GM23248 (cell line): ENCODE measurements at places on chromosomes 7 and 10. TPM values are rescaled to one million over a fixed set of nuclear protein-coding genes. Genes with fewer than 3 reads are reported as not detected.

DNA sequence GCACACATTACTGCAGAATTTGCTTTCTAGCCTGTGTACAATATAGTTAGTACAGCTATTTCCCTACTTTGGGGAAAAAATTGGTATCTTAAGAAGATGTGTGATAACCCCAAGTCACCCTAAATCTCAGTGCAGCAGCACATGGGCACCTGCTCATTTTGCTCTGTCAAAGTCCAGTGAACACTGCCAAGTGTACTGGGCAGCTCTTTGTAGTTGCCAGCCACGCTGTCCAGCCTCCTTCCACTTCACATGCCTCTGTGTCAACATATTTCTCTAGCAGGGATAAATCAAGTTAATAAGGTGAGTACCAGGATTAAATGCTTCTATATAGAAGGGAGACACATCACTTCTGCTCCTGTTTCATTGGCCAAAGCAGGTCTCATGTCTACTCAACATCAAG, 87.1 kb upstream of the CDC14C start:
- no peak for DNase-seq
- H3K36me3 ChIP-seq, result no peaks in the 10 kb centered on the region
- no peak overlapping the region for H3K27ac ChIP-seq
- H3K4me3 ChIP-seq, result no peak overlapping the region

- H3K4me1 ChIP-seq, result peaks cover 21% of the 10 kb centered on the region
- no peaks in the 10 kb centered on the region for H3K27me3 ChIP-seq
- H3K4me3 ChIP-seq, result peak overlapping the region; percentile 91
- peak overlapping the region; percentile 68 for H3K27ac ChIP-seq
Observed at GRCh38 chr7:99618726-99619125, 2.0 kb downstream of the ZSCAN25 start.

DNA sequence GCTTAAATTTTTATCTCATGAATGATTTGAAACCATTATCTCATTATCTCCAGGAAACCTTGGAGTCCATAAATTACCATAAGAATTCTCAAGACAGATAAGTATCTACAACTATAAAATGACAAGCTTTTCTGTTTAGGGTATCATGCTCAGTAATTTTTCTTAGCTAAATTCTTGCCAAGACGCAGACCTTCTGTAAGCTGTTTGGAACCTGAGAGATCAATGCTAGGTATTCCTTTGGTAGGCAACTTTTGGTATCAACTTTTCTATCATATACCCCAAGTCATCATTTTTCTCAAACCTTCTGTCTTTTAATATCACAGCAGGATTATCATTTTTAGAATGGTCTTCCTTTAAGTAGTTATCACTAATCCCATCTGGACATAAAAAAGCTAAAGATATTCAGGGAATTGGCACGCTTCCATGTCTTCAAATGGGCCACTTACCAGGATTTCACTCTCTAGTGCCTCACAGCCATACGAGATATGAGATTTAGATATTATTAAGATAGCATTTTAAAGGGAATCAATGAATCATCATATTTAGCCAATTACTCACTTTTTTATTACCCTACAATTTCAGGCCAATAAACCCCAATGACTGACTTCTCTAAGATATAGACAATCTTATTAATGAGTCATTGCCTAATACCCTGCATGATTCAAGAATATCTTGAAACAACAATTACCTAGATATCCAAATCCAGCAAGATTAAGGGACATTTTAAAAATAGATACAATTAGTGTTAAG, 544.1 kb downstream of the HTR7 start:
- no peaks in the 10 kb centered on the region for H3K36me3 ChIP-seq
- no peak overlapping the region for H3K27ac ChIP-seq
- H3K4me3 ChIP-seq, result no peak overlapping the region
- DNase-seq, result no peak
- no peaks in the 10 kb centered on the region for H3K27me3 ChIP-seq
- H3K4me1 ChIP-seq, result no peaks in the 10 kb centered on the region

DNA sequence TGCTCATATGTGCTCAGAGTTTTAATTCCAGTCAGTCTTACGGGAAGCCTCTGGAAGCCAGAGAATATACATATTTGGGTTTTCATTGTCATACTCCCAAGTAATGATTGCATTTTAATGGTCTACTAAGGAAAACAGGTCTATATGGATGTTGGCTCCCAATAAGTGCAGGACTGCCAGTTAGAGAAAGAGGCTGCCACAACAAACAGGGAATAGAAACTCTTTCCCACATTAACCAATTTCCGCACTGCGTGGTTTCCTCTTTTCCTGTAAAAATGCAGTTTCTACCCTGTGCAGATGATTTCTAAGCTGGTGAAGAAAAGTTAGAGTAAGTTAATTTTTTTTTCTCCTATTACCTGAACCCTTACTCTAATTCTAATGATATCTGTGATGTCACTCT, 78.2 kb downstream of the CCSER2 start:
- no peak for DNase-seq
- H3K4me3 ChIP-seq, result no peak overlapping the region
- H3K27ac ChIP-seq, result no peak overlapping the region
- H3K4me1 ChIP-seq, result no peaks in the 10 kb centered on the region

Gene POT1
- polyA plus RNA-seq, result 12.5 and 14.7 TPM in 2 replicates

DNA sequence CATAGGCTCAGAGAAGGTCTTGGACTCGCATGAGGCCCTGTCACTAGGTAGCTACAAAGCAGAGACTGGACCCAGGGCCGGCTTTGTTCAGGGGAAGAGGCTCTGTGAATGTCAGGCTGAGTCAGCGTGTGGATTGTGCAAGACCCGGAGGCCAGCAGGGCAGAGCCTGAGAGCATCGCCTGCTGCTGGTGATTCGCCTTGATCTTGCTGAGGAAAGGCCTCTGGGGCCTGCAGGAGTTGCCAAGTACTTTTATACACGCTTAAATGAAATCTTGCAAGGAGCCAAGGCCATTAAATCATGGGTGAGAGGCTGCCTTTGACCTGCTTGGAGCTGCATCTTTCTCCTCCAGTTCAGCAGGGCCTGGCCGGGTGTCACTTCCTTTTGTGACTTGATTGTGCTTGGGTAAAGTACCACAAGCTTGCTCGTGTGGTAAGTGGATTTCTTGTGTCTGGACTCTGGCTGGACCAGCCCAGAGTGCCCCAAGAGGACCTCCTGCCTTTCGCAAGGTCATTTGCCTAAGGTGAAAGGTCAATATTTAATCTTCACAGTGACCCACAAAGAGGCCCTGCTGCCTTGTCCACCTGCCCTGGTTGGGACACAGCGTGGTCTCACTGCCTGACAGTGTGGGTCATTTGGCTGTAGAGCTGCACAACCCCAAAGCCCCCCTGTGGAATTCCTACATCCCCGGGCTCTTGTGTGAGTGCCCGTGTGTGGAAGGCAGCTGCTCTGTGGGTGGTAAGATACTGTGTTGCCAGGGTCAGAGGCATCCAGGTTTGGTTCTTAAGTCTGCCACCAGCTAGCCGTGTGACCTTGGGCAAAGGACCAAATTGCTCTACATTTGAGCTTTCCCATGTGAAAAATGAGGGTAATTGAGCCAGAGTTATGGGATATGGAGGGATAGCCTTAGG, 38.6 kb upstream of the SH2D4B start:
- peaks cover 37% of the 10 kb centered on the region for H3K4me1 ChIP-seq

Gene PITX3
- polyA plus RNA-seq, result not detected in 2 replicates

DNA sequence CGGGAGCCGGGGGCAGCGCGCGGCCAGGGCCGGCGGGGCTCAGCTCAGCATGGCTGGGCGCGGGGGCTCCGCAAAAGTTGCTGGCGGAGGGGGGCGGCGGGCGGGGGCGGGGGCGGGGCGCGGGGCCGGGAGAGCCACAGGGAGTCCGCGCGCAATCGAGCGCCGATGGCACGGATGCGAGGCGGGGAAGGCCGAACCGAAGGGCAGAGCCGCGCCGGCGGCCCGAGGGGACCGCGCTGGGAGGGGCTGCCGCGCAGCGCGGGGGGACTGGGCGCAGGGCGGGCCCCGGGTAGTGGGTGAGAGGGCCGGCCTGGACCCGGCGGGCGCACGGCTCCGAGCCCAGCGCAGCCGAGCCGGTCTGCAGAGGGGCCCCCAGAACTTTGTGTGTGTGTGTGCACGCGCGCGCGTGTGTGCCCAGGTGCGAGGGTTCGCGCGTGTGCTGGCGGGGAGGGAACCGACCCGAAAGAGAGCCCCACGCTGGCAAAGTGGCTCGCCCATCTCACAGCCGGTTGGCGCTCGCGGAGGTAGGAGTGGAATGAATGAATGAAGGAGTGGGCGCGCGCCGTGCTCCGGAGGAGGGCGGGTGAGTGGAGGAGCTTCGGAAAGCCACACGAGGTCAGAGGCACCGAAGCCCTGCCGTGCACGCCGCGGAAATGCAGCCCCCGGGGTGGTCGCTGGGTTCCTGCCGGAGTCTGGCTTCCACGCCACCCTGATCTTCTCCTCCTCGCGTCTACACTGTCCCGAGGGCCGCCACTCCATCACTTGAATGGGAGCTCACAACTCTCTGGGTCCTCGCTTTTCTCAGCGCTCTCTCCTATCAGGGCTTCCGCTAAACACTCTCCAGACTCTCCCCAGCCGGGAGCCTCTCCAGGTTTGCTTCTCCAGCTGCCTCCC, at the start of gene HIPK2:
HIPK2 (minus strand) TSS at position 51 of the 894 bp plus-strand sequence. CDS start 375 bp downstream, outside the sequence.
- DNase-seq, result peak; percentile 87
- peak within 1 kb of the TSS; percentile 88 for H3K27ac ChIP-seq
- H3K36me3 ChIP-seq, result no peaks in the 10 kb centered on the region
- peak within 1 kb of the TSS; percentile 98 for H3K4me3 ChIP-seq

DNA sequence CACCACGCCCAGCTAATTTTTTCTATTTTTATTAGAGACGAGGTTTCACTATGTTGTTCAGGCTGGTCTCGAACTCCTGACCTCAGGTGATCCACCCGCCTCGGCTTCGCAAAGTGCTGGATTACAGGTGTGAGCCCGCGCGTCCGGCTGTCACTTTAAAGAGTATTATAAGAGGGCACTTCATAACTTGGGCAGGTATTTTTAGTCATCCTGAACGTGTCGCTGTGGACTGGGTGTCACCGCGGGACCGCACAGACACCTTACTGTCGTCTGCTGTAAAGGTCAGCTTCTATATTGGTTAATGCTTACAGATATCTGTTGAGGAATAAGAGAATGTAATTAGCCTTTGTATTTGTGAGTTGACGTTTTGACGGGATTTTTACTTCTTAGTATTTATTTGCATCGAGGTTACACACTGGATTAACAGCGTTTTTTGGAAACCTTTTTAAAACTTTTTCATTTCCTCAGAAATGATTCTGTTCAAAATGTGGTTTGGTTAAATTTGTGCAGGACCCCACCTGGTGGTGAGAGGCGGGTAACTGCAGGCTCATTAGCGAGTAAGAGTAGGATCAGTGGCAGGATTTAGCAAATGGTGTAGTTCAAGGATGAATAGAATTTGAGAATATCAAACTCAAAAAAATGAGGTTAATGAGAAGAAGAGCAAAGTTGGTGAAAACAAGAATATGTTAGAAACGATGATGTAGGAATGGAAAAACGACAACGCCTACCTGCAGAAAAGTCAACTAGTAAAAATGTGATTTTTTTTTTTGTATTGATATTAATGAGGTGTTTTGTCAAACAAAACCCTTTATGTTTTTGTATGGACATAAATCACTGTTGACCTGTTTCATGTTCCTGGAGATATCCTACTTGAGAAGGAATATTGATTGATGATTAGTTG, 3.2 kb downstream of the DNAJB6 start:
- no peaks in the 10 kb centered on the region for H3K36me3 ChIP-seq
- H3K27ac ChIP-seq, result peak overlapping the region; percentile 41; the same call in 1 of the 2 replicates
- H3K4me1 ChIP-seq, result peaks cover 21% of the 10 kb centered on the region
- H3K4me3 ChIP-seq, result peak overlapping the region; percentile 94

- no peak overlapping the region for H3K4me3 ChIP-seq
- H3K4me1 ChIP-seq, result no peaks in the 10 kb centered on the region
- H3K36me3 ChIP-seq, result no peaks in the 10 kb centered on the region
- H3K27ac ChIP-seq, result no peak overlapping the region
- no peak for DNase-seq
Observed at GRCh38 chr7:53428045-53428444, 392.6 kb downstream of the POM121L12 start.

GRCh38 chr7:85185424-85186082, 1.3 kb downstream of the SEMA3D start:
- peak; percentile 85 for DNase-seq
- no peaks in the 10 kb centered on the region for H3K36me3 ChIP-seq
- H3K27me3 ChIP-seq, result 0 out of 2 replicates have a peak, but pooled peaks cover 3% of the 10 kb centered on the region

- H3K4me1 ChIP-seq, result peaks cover 16% of the 10 kb centered on the region
- DNase-seq, result no peak
- H3K4me3 ChIP-seq, result no peak overlapping the region
- no peaks in the 10 kb centered on the region for H3K36me3 ChIP-seq
Observed at GRCh38 chr7:105654095-105654686, 72.9 kb upstream of the EFCAB10 start.
